ENCODE measurements at places on chromosomes 12 and 14.

DNA sequence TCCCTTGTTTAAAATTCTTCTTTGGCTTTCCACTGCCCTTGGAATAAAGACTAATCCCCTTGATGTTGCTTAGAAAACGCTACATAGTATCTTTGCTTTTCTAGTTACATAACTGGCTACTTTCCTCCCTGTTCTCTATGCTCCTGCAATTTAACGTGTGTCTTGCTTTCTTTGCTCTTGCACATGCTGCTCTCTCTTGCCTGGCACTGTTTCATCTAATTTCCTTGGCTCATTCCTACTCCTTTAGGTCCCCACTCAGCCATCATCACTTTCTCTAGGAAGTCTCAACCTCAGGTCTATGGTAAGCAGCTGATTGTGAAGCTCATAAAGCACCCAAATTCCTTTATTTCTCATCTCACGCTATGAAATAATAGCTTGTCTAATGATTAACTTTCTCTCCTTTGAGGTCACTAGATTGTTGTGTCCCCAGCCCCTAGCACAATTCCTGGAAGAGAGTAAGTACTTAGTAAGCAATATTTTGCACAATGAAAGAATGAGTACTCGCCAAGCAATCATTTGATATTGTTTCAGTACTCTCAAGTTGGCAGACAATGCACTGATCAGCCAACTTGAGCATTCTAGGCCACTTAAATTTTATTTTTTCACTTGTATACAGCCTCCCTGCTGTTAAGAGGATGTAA, 3.3 kb downstream of the ALDH6A1 start:
- DNase-seq: no peak

GRCh38 chr12:61530456-61530855, 729.7 kb upstream of the USP15 start:
- DNase-seq: no peak

- no peak for DNase-seq
Observed at GRCh38 chr12:94679554-94680195, 29.3 kb upstream of the TMCC3 start.

- DNase-seq: no peak
Observed at GRCh38 chr12:90990611-90991010, 14.2 kb downstream of the EPYC start.

DNA sequence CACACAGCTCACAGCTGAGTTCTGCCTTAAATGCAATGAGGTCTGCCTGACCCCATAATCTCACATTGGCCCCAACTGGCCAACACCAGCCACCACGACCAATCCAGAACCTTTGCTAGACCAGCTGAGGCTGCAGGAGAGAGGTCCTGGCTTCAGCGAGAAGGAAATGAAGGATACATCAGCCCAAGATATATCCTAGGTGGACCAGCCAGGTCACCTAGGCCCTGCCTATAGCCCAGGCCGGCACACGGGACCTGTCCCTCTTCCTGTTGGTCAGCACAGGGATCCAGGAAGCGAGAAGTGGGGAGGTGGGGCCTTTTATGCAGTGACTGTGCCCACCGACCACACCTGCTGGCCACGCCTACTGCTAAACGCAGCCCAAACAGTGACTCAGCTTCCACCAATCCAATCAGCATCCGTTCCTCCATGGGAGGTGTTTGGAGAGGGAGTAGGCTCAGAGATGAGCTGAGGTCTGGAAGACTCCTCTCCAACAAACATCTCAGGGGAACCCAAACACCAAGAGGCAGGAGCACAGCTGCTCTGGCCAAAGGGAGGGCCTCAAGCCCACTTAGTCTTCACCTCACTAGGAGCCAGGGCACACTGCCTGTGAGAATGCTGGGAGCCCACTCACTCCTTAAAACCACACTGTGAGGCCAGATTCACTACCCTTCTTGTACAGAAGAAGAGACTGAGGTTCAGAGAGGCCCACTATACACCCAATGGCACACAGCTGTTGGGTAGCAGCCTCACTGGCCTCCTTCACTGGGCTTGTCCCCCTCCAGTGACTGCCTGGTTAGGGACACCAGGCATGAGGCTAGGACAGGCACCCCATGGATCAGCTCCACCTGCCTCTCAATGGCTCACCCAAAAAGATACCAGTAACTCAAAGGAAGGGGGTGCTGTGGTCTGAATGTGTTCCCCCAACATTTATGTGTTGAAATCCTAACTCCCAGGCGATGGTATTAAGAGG, 51.3 kb upstream of the PPP2R5C start:
- no peak for DNase-seq

GRCh38 chr12:79661629-79662028, 29.1 kb downstream of the PAWR start:
- DNase-seq: no peak

All from stimulated activated CD4-positive, alpha-beta T cell treated with anti-CD3 and anti-CD28 coated beads, Interleukin-1b, Interleukin-23, amount 100 ng/mL, for 4 hours (primary cell).